ENCODE measurements at places on chromosomes 2 and 18. TPM values are rescaled to one million over a fixed set of nuclear protein-coding genes. Genes with fewer than 3 reads are reported as not detected.
A peak's percentile ranks its signal among the peaks of the same experiment; 100 is the strongest.

GRCh38 chr2:200703127-200703925 is 108.4 kb upstream of the BZW1 start:
- peak; percentile 68 for DNase-seq

DNA sequence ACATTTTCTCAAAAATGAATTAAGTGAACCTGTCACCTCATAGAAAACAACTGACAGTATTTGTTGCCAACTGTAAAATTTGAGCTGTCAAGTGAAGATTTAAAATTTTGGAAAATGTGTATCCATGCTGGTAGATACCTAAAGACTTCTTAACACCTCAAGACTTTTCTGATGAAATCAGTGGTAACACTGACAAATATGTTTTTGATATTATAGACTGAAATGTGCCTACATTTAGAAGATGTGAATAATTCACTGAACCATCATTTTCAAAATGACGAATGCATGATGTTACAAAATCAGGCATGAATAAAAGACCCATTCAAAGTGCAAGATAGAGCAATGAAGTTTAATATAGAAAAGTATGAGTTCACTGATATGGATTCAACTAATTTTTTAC is 51.5 kb upstream of the ASPRV1 start:
- DNase-seq, result no peak

GRCh38 chr2:229725716-229726574 is 11.6 kb upstream of the DNER start:
- no peak for DNase-seq

GRCh38 chr18:67239826-67240225 is 276.7 kb downstream of the DSEL start:
- peak; percentile 21 for DNase-seq

- no peak for DNase-seq
These were observed 37.7 kb upstream of the SETBP1 start for GRCh38 chr18:44643004-44643403.

- no peak for DNase-seq
These were observed 6.2 kb upstream of the ARMC9 start for GRCh38 chr2:231191896-231192872.

DNA sequence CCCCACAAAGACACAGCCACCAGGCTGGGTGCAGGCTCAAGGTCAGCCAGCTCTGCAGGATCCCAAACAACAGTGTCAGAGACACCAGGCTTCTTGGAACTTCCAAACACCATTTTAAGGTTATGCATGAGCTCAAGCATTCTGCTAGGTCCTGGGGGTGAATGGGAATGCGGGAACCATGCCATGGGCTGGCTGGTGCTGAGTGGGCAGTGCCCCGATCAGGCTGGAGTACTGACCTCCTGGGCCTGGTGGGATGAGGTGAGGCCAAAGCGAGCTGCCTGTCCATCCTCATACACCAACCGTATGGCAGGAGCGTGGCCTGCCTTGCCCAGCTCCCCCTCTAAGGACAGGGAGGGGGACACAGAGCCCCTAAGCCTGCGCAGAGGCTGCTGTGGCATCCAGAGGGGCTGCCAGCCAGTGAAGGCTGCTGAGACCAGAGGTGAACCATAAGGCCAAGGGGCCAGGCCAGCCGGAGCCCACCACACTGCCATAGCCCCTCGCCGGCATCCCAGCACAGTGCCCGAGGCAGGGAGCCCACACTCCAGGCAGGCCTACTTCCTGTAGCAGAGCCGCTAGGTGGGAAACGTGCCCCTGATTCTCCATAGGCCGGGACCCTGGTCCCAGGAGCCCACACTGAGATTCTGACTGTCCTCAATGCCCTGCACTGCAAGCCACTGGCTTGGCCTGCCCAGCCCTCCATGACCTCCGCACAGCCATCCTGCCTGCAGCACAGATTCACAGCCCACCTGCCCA is 135.0 kb downstream of the HDAC4 start:
- DNase-seq, result peak; percentile 6

DNA sequence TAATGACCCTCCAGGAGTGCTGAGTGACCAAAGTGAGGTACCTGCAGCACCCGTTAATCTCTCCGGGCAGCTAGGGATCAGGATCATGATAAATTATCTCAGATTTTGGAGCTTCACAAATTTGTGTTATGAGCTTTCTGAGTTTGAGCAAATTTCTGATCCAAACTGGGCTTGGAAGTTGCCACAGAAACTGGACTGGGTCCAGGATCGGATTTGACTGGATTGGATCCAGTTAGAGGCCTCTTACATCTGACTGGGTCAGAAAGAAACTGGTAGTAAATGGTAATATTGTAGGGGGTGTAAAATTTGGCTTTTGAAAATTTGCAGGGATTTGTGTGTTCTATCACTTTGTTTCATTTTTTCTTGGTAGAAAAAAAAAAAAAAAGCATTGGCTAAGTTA is 19.7 kb upstream of the CAPN13 start:
- DNase-seq, result no peak

GRCh38 chr18:68713796-68714195 is 1.1 kb downstream of the TMX3 start:
- DNase-seq, result no peak

GRCh38 chr2:51920509-51920908 is 888.6 kb upstream of the NRXN1 start:
- no peak for DNase-seq

GRCh38 chr2:171210864-171211431 is 50.3 kb upstream of the TLK1 start:
- DNase-seq, result peak; percentile 60

DNA sequence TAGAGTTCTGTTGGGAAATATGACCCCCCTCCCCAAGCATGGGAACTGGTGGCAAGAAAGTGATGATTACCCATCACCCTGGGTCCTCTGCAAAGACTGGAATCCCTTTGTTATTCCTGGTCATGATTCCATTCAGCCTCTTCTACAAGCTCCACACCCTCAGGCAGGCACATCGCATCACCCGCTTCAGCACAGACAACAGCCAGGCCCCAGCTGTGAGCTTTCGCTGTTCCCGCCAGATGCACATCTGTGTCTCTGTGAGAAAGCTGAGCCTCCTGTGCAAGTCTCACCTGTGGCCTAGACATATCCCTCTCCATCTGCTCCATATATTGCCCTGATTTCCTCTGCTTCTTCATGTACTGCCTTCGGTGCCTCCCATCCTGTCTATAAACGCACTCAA is 368.0 kb upstream of the RAB6C start:
- DNase-seq, result no peak

DNA sequence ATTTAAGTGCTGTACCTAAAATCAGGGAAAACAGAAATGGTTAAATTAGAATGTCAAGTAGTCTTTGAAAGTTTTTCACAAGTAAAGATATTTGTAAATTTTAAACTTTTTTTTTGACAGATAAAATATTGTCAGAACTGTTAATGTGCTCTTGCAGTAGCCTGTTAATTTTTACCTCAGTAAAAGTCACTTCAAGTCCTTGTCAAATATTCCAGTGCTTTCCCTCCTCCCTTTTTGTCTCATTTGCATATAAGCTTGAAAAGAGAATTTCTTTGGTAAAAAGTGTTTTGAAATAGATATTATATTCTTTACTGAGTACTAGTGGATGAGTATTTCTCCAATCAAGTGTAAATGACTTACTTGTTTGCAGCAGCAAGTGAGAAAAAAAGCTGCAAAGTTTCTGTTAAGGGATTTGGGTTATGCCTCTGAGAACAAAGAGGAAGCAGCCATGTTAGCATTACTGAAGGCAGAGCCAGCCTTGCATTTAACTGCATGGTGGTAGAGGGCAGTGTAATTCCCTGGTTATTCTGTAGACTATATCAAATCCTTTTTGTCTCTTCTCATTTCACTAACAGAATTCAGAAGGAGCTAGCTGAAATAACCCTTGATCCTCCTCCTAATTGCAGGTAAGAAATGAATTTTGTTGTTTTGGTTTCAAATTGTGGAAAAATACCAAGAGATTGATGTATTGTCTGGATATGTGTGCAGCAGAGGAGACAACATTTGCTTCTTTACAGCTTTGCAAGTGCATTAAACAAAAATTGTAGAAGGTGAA is 3.2 kb downstream of the UBE2E3 start:
- peak; percentile 40 for DNase-seq

DNA sequence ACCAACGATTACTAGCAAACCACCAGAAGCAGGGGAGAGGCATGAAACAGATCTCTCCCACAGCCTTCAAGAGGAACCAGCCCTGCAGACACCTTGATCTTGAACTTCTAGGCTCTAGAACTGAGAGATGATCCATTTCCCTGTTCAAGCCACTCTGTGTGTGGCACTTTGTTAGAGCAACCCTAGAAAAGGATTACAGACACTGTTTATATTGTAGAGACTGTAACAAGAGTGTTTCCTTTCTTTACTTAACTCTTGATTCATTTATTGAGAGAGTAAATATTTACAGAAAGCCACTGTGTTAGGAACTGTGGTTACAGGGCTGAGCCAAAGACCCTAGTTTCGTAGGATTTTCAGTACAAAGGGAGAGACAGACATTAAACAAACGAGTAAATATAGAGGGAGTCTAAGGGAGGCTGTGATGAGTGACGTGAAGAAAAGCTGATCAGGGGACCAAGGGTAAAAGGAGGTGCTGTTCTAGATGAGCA is 10.9 kb downstream of the CCDC68 start:
- no peak for DNase-seq

GRCh38 chr2:168703926-168704325 is 98.5 kb upstream of the NOSTRIN start:
- no peak for DNase-seq

DNA sequence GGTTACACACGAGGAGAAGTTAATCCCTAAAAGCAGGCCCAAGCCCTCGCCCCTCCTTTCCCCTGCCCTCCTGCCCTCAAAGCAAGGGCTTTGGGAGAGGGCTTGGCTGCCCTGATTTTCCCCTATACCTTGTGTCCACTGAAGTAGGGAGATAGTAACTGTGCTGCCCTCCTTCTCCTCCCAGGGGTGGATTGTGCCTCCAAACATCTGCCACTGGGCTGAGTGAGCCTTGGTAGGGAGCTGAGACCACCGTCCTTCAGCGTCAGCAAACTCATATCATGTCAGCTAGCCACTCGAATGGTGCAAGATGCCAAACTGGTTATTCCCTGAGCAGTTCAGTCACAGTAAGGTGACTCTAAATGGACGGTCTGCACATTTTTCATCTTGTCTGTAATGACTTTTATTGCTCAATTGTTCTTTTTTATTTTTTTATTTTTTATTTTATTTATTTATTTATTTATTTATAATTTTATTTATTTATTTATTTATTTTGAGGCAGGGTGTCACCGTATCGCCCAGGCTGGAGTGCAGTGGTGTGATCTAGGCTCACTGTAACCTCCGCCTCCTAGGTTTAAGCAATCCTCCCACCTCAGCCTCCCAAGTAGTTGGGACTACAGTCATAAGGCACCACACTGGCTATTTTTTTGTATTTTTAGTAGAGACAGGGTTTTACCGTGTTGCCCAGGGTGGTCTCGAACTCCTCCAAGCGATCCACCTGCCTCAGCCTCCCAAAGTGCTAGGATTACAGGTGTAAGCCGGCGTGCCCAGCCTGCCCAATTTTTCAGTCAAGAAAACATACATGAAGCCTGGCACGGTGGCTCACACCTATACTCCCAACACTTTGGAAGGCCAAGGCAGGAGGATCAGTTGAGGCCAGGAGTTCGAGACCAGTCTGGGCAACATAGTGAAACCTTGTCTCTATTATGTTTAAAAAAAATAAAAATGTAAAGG is 8.7 kb downstream of the PCBP1 start:
- no peak for DNase-seq

GRCh38 chr18:3046216-3046808 is 33.4 kb upstream of the LPIN2 start:
- DNase-seq, result peak; percentile 55

GRCh38 chr2:71937396-71937795 is 210.3 kb downstream of the CYP26B1 start:
- DNase-seq, result no peak

- no peak for DNase-seq
These were observed 95.3 kb downstream of the SMC6 start for GRCh38 chr2:17658251-17658843.

GRCh38 chr2:59622599-59623308 is 930.7 kb downstream of the BCL11A start:
- DNase-seq, result no peak

GRCh38 chr2:132999421-132999820 is 329.4 kb upstream of the LYPD1 start:
- DNase-seq, result no peak

DNA sequence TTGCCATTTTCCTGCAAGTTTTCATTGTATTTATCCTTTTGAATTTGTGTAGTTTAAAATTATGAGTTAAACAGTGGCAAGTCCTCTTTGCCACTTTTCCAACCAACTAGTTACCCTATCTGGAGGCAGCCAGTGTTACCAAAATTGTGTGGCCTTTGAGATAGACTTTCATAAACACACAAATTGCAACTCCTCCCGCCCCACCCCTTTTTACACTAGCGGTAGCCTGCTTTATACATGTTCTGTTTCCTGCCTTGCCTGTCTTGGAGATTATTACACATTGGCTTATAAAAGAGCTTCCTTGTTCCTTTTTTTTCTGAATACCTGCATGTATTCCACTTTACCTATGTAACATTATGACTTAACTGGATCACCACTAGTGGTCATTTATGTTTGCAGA is 56.5 kb downstream of the RPIA start:
- peak; percentile 34 for DNase-seq

GRCh38 chr18:77755187-77755586 is 505.5 kb downstream of the GALR1 start:
- no peak for DNase-seq

DNA sequence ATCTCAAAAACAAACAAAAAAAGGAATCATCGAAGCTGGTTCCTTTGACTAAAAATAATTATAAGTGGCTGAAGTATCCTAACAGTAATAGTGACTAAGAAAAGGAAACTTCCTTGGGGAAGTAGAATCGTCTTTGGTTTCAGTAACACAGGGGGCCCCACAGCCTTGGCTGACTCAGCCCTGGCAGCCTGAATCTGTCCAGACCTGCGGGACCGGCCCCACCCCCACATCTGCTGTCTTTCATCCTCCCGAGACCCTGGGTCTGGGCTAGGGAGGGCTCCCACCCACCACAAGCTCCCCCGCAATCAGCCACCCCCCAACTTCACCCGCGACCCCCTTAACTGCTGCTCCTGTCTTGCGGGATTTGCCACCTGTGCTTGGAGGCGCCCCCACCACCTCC is 1452.6 kb upstream of the ACVR2A start:
- DNase-seq, result no peak

DNA sequence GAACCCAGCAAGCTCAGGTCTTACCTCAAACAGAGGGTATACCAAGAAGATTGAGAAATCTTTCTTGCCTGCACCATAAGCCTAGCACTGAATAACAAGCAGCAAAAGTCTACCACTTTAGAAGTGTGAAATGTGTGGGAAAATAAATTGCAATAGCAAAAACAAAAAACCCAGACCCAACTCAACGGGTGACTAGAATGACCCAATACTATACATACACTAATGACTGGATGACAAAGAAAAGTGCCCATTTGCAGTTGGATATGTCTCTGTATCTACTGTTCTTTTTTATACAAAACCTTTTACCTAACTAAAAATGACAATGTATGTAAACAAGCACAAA is 950.6 kb downstream of the TRIB2 start:
- no peak for DNase-seq

The NOP58 gene
- total RNA-seq, result 123 TPM

The IL1RN gene
- total RNA-seq, result 1.2 TPM

The RNF152 gene
- total RNA-seq, result 0.17 TPM

The MLPH gene
- not detected for total RNA-seq

The HMSD gene
- total RNA-seq, result 31.7 TPM

The BIRC6 gene
- 51.4 TPM for total RNA-seq

The SLC4A5 gene
- 1.1 TPM for total RNA-seq

The SLC30A3 gene
- 0.67 TPM for total RNA-seq

The RAB17 gene
- not detected for total RNA-seq

The ACKR3 gene
- 0.49 TPM for total RNA-seq

Measured in activated naive CD4-positive, alpha-beta T cell treated with anti-CD3 and anti-CD28 coated beads for 36 hours (primary cell).